Stimulated activated CD8-positive, alpha-beta memory T cell treated with anti-CD3 and anti-CD28 coated beads, Interleukin-4, amount 100 ng/mL, for 4 hours (primary cell): ENCODE measurements at places on chromosomes 1 and 21.

- no peak for DNase-seq
Measured at GRCh38 chr1:115219927-115220326, 118.1 kb downstream of the NGF start.

GRCh38 chr1:247401310-247402119 lies 14.5 kb upstream of the NLRP3 start:
- DNase-seq = no peak

GRCh38 chr1:172145231-172145651 lies 275.2 kb upstream of the C1orf105 start:
- no peak for DNase-seq

DNA sequence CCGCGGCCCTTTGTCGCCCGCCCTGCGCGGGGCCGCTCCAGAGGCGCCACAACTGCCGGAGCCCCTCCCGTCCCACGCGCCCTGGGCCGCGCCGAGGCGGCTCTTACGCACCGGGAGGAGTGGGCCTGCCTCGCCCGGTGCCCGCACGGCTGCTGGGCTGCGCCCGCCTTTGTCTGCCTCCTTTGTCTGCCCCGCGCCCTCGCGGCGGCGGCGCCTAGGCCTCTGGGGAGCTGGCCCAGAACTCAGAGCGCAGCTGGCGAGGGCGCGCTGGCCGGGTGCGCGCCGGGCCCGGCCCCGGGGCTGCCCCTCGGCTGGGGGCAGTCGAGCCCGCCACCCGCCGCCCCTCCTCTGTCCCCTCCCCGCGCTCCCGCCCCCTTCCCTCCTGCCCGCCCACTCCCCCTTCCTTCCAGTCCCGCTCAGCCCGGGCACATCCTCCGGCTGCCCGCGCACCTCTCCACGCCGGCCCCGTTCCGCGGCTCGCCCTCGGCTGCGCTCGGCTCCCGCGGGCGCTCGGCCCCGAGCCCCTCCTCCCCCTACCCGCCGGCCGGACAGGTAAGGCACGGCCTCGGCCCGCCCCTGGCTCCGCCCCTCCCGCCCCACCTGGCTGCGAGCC lies at the start of gene DRAXIN:
DRAXIN (plus strand) TSS at position 409 of the 613 bp plus-strand sequence. CDS start 14,549 bp downstream, outside the sequence.
- DNase-seq = no peak

- DNase-seq = no peak
Measured at GRCh38 chr1:37360011-37360410, 114.4 kb upstream of the ZC3H12A start.

GRCh38 chr1:30505853-30506252 lies 217.5 kb downstream of the MATN1 start:
- no peak for DNase-seq

DNA sequence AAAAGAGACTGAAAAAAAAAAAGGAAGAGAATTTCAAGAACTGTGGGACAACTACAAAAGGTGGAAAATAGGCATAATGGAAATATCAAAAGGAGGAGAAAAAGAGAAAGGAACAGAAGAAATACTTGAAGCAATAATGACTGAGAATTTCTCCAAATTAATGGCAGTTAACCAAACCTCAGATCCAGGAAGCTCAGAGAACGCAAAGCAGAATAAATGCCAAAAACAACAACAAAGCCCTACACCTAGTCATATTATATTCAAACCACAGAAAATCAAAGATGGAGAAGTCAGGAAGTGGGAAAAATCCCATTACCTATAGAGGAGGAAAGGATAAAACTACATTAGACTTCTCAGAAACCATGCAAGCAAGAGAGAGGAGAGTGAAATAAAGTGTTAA lies 20.7 kb upstream of the AHCYL1 start:
- no peak for DNase-seq

GRCh38 chr1:151435174-151435573 lies 24.1 kb downstream of the POGZ start:
- no peak for DNase-seq

DNA sequence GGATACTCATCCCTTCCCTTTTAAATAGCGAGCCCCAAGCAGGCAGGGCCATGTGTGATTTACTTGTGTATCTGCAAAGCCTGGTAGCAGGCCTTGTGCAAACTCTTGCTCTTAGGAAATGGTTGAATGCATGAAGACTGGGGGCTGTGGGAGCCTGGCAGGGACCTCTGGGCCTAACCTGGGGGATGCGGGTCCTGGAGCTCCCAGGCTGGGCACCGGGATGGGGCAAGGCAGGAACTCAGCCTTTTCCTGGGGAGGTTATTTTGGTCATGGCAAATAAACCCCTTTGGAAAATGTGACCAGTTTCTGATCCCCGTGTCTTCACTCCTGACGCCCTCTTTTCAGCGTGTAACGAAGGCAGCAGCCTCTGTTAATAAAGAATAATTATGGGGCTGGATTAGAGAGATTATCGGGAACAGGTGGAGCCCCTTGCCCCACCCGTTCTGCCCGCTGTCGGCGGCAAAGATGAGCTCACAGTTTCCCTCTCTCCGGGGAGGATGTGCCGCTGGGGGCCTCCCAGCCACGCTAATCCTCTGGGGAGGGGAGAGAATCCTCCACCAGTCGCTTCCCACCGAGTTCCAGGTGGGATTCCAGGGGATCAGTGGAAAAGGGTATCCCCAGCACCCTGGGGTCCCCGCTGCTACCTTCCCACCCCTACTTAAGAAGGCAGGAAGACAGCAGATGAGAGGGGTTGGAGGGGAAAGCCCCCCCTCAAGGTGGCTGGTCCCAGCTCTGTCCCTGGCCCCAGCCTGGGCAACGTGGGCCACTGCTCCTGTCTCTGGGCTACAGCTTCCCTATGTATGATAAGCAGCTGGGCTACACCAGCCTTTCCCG lies 69.7 kb upstream of the WNT4 start:
- no peak for DNase-seq

DNA sequence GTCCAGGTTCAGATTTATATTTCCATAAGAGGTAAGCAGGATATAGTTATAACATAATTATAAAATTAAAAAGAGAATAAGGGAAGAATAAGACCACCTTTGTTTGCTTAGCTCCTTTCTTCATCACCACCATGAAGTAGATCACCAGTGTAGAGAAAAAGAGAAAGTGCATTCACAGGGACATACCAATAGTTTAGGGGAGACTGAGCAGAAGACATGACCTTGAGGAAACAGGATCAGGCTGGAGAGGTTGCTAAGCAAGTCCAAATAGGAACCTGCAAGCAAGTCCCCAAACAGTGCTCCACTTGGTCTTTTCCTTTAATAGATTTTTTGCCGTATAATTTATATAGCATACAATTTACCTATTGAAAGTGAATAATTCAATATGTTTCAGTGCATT lies 63.0 kb downstream of the KCNT2 start:
- no peak for DNase-seq

GRCh38 chr1:66367369-66367768 lies 166.6 kb upstream of the SGIP1 start:
- DNase-seq = no peak

GRCh38 chr1:62407398-62408009 lies 29.3 kb upstream of the USP1 start:
- no peak for DNase-seq

GRCh38 chr1:168742994-168743650 lies 14.1 kb upstream of the DPT start:
- DNase-seq = no peak

GRCh38 chr21:45737485-45738166 lies 94.1 kb downstream of the PCBP3 start:
- DNase-seq = no peak

DNA sequence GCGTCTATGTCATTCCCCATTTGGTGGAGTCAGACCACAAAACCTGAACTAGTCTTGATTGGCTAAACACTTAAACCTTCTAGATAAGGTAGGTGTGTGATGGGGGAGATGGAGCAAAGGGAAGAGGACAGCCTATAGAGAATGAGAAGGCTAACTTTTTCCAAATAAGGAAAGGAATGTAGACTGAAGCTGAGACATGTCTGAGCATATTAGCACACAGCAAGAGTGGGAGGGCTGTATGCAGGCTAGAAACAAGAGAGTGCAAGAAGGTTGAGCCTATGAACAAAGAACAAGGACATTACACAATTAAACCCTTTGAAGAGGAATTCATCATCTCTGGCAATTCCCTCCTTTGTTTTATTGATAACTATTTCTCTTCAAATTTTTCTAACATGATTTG lies 89.2 kb upstream of the OLFM3 start:
- DNase-seq = no peak

GRCh38 chr1:171257607-171258076 lies 9.3 kb downstream of the FMO1 start:
- DNase-seq = no peak

DNA sequence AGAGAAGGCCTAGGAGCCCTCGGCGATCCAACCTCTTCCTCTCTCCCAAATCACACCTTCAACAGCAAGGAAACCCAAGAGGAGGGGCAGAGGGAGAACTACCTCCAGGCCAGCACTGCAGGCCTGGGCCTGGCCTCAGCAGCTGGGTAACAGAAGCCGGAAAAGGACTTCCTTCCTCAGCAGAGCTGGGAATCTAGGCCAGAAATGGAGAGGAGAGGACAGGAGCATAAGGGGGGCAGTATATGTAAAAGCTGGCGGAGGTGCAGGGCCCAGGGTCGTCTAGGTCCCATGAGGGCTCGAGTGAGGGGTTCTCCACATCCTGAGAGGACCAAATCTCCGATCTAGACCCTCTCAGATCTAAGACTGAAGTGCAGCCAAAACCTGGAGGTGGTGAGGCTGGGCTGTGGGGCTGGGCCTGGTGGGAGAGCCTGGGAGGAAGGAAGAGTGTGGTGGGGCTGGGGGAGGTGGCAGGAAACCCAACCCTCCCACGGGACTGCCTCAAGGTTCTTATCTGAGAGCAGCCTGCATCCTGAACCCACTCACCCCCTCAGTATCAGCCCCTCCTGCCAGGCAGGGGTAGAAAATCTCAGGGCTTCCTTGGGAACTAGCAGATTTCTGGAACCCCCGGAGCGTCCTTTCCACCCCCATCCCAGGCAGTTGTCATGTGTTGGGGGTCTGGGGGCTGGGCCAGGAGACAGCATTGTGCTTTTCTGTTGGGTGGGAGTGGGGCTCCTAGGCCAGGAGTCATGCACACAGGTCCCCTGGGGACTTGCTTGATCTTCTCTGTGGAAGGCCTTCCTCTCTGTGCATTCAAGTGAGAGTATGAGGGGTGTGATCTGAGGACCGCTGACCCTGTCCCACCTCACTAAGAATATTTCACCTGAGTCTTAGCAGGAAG lies 33.0 kb downstream of the PIK3C2B start:
- no peak for DNase-seq

GRCh38 chr1:237709355-237709754 lies 181.4 kb downstream of the ZP4 start:
- DNase-seq = no peak

DNA sequence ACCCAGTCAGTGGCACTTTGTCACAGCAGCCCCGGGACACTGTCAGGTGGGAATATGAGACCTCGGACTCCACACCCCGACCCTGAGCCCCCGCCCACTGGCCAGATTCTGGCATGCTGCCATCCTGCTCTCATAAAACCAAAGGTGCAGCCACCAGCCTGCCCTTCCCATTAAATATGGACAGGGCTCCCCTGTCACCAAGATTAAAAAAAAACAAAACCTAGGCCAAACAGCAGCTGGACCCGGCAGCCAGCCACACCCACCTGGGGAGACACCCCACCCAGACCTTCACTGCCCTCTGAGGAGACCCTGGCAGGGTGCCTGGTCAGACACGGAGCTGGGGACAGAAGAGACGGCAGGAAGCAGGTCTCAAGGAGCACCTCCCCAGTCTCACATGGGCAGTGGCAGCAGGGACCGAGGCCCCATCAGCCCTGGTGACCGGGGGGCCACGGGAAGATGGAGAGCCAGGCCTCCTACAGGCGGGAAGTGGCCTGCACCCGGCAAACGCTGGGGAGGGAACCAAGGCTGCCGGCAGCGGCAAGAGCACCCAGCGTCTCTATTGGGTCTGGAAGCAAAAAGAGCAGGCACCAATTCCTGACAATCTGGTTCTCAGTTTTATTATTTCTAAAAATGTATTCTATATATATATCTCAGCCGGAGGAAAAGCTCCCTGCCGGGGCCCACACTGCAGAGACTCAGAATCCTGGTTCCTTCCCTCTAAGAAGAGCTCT lies 61.9 kb downstream of the ACOT7 start:
- DNase-seq = no peak

GRCh38 chr1:67760030-67760821 lies 73.0 kb downstream of the GNG12 start:
- peak; percentile 36 for DNase-seq

DNA sequence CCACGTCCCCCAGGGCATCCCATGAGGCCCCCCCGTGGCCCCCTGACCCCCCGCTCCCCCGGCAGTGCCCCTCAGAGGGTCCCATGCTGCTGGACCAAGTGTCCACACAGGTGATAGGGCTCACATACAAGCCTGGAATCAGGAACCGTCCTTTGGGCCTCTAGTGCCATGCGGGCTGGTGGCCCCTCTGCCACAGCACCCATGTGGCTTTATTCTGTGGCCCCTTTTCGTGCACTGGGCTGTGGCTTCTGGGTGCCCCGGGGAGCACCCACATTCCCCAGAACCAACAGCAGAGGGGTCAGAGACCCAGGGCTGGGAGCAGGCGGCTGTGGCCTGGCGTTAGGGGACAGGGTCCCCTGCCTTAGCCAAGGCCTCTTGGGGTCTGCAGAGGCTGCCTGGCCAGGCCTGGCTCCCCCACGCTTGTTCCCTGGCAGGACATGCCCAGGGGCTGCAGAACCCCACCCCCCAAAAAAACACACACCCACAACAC lies 31.7 kb downstream of the SLC19A1 start:
- DNase-seq = no peak

- no peak for DNase-seq
Measured at GRCh38 chr1:203323587-203323986, 18.3 kb downstream of the BTG2 start.

- no peak for DNase-seq
Measured at GRCh38 chr21:37484535-37485474, 118.2 kb downstream of the DYRK1A start.
